ENCODE measurements at places on chromosomes 3 and 15.
A peak's percentile ranks its signal among the peaks of the same experiment; 100 is the strongest.

DNA sequence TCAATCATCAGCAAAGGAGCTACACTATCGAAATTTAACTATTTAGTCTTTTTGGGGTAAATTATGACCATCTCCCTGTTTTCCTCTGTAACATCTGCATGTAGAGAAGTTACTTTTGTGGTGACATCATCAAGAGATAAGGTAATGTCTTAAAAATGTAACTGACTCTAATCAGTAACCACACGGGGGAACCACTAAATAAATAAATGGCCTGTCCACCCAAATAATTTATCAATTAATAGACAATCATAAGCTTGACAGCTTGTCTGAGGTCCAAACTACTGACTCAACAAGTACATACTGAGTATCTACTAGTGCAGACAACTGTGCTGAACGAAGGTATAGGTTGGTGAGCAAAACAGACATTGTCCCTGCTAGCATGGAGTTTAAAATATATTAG is 219.3 kb downstream of the SLC9A9 start:
- DNase-seq: no peak

GRCh38 chr3:33331414-33331813 is 54.2 kb downstream of the FBXL2 start:
- DNase-seq: no peak

DNA sequence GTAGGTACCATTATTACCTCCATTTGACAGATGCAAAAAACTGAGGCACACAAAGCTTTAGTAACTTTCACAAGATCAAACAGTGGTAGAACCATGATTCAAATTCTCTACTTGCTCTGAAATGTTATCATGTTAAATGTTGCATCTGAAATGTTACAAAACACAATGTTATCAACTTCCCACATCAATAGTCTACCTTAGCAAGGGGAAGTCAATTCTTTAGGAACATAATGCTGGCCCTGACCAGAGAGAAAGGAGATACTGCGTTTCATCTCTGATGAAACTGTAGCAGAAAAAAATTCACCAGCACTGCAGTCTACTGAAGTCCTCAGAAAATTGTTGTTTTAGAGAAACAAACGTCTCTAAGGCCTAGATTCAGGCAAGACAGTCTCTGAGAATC is 174.1 kb downstream of the SATB1 start:
- DNase-seq: no peak

- no peak for DNase-seq
These were observed 51.6 kb upstream of the C15orf39 start for GRCh38 chr15:75149867-75150709.

GRCh38 chr15:101490408-101490891 is 943 bp upstream of the PCSK6 start:
- no peak for DNase-seq

DNA sequence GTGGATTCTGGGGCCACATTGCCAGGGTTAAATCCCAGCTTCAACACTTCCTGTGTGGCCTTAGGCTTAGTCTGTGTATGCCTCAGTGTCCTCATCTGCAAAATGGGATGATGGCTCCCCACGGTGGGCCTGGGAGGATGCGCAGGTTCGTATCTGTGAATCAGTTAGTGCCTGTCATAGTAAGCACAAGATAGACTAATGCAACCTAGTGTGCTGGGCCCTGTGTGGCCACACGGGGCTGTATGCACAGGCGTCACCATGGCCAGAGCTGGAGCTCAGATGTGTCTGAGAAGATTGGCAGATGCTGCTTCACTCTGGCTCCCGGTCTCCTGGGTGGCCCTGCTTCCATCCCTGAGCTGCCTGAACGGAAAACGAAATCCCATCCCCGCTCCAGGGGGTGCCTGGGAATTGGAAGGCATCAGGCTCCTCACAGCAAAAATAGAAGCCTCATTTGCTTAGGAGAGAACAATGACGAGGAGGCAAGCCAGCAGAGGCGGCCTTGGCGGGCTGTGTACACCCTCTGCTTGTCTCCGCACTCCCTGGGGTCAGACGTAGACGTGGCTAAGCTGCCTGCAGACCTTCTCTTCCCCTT is 103.6 kb downstream of the APBA2 start:
- DNase-seq: no peak

DNA sequence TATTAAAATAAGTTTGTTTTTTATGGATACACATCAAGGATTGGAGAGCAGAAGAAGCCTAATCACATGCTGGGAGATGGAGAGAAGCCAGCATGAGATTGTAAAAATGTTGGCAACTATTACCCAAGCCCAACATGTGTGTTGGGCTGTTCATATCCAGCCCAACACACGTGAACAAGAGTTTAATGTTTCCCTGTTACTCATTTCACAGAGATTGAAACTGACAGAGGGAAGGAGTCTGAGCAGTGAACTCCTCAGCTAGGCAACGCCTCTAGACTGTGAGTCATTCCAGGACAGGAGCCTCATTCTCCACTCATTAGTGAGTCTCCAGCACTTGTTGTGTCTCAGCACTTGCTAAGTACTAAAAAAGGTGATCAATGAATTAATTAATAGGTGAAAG is 43.2 kb upstream of the CMSS1 start:
- DNase-seq: no peak

- no peak for DNase-seq
These were observed 66.5 kb downstream of the CD47 start for GRCh38 chr3:108024146-108024850.

DNA sequence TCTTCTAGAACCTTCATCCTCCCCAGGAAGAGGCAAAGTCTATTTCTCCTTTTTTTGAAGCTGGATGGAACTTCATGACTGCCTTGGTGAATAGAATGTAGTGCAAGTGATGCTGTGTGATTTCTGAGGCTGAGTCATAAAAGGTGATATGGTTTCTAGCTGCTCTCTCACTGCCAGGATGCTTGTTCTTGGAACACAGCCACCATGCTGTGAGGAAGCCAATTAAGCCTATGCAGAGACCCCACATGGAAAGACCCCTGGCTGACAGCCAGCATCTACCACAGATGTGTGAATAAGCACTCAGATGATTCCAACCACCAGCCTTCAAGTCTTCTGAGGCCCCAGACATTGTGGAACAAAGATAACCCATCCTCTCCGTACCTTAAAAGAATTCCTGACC is 57.0 kb downstream of the ISL2 start:
- no peak for DNase-seq

DNA sequence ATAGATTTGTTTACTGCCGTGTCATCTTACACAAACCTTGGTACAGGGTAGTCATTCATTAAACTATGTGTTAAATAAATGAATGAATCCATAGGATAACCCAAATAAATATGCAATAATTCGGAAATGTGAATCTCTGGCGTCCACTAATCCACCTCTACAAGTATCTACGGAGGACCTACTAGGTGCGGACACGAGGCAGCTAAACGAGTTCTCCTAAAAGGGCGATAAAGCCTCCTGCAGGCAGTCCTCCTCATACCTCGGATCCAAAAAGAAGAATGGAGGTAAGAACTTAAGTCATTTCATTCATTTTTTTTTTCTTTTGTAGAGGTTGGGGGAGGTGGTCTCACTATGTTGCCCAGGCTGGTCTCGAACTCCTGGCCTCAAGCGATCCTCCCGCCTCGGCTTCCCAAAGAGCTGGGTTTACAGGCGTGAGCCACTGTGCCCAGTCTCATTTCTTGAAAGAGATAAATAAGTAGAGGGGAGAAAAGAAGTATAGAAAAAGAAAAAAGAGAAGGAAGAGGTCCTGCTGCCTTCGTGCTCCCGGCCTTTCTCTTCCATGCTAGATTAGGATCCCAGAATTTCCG is 706 bp upstream of the RPL35A start:
- no peak for DNase-seq

GRCh38 chr15:47888385-47889100 is 171.2 kb downstream of the SEMA6D start:
- no peak for DNase-seq

DNA sequence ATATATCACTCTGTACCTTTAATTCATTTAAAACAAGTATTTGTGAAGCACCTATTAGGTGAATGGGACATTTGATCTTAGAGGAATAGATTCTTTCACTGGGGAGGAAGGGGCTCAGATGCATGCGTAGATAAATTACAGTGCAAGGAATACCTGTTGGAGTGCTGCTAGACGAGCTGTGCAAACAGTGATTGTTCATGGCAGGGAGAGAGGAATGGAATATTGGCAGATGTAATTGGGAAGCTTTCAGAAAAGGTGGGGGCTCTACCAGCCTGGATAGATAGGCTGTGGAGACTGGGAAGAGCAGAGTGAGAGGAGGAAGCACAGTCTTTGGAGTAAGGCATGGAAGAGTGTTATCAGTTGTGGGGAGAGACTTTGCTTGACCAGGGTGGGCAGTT is 116.8 kb downstream of the AKAP13 start:
- DNase-seq: no peak

- no peak for DNase-seq
These were observed 52.6 kb downstream of the MBNL1 start for GRCh38 chr3:152321200-152321954.

- DNase-seq: no peak
These were observed 106.4 kb downstream of the MFSD1 start for GRCh38 chr3:158908187-158908734.

DNA sequence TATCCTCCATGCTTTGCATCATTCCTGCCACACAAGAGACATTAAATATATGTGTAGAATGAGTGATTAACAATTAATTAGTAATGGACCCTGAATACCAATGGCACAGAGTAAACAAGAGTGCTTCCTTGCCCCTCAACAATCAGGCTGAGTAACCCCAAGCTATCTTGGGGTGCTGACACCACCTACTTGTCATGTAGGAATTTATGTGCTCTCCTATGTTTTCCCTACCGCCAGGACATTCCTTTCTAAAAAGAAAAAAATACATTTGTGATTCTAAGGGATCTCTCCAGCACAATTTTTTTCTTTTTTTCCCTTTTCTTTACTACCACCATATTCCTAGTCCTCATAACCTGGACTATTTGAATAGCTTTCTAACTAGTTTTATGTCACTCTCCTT is 449.1 kb downstream of the MFSD1 start:
- DNase-seq: no peak

- DNase-seq: no peak
These were observed 12.6 kb downstream of the CEP152 start for GRCh38 chr15:48798319-48798718.

DNA sequence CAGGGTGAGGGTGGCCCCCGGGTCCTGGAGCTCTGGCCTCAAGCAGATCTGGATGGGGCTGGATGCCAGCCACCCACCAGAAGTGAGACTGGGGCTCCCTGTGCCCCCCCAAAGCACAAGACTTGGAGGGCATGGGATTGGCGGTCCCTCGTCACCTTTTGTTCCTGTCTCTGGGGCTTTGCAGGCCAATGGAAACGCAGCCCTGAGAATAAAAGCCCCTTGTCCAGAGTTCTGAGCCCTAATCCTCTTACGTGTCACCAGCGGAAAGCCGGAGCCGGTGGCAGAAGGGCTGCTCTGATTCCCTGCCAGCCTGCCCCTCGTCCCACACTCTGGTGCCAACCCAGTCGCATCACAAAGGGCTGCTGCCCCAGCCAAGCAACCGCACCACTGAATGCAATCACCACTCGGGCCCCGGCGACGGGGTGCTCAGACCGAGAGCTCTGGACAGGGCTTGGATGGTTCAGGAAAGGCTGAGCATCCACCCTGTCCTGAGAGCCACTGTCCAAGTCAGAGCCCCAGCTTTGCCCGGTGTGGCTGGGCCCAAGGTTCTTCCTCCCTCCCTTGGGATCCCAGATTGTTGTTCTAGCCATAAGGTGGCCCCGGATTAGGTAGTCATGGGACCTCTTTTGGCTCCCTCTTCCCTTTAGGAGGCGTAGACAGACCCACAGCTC is 22.8 kb upstream of the ELP6 start:
- no peak for DNase-seq

GRCh38 chr3:128435058-128435457 is 31.6 kb downstream of the DNAJB8 start:
- no peak for DNase-seq

GRCh38 chr3:38325256-38325655 is 21.3 kb upstream of the XYLB start:
- no peak for DNase-seq

DNA sequence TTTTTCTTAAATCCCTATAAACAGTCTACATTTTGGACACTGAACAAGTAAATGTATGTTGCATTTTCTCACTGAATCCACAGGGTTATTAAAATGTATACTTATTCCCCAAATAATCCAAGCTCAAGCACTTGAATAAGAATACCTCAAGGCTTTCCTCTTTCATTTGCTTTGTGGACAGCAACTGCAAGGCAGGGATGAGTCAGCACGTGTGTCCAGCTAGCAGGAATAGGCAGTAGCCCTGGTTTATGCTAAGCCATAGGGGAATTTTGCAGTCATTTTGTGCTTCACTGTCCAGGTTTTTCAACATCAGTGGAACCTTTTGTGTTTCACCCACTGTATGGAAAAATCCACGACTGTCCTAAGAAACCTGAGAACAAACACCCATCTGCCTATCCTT is 96.7 kb upstream of the KCNMB2 start:
- DNase-seq: no peak

DNA sequence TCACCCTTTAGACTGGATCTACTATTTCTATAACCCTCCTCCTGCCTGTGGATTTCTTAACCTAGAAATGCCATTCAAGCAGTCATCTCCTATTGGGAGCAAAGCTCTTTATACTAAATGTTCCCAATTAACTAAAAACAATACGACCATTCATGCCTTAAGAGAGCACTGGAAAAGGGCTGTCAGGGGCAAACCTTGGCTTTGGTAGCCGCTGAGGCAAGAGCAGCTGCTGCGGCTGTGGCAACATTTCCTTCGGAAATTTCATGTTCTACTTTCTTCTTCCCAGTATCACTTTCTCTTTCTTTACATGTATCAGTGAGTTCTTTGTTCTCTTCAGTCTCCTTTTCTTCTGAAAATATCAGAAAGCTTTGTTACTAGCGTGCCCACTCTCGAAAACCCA is 56.3 kb upstream of the CSPG5 start:
- DNase-seq: no peak

GRCh38 chr15:77024273-77025082 is 29.6 kb downstream of the PSTPIP1 start:
- DNase-seq: peak; percentile 41

DNA sequence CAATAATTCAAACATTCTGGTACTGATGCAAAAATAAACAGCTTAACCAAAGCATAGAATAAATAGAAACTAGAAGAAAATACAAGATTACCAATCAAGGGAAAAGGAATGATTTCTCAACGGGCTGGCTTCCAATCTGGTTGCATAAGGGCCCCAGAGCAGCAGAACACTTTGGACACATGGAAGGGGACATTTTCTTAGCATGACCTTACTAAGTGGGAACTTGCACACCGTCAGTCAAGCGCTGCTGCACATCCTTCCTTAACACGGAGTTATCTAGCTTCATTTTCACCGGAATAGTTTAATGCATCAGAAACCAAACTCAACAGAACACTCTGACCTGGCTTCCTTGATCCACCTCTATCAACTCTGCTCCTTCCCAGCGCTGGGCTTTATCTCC is 388.5 kb downstream of the VPS13C start:
- no peak for DNase-seq

DNA sequence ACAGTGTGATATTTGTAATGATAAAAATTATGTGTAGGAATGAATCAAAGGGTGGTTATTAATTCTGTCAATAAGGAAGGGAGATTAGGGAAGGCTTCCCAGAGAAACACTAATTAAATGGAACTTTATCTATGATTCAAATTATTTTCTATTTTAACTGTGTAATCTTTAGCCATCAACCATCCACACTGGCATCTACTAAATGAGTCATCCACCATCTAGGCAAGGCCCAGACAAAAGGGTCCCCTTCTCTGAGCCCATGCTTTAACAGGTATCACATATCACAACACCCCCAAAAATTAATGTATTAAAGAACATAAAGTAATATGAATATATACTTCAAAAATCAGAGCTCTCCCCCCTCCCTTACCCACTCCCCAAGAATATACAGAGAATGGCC is 19.9 kb upstream of the TPM1 start:
- DNase-seq: no peak
